ENCODE measurements at places on chromosomes 6 and 20. TPM values are rescaled to one million over a fixed set of nuclear protein-coding genes. Genes with fewer than 3 reads are reported as not detected.

DNA sequence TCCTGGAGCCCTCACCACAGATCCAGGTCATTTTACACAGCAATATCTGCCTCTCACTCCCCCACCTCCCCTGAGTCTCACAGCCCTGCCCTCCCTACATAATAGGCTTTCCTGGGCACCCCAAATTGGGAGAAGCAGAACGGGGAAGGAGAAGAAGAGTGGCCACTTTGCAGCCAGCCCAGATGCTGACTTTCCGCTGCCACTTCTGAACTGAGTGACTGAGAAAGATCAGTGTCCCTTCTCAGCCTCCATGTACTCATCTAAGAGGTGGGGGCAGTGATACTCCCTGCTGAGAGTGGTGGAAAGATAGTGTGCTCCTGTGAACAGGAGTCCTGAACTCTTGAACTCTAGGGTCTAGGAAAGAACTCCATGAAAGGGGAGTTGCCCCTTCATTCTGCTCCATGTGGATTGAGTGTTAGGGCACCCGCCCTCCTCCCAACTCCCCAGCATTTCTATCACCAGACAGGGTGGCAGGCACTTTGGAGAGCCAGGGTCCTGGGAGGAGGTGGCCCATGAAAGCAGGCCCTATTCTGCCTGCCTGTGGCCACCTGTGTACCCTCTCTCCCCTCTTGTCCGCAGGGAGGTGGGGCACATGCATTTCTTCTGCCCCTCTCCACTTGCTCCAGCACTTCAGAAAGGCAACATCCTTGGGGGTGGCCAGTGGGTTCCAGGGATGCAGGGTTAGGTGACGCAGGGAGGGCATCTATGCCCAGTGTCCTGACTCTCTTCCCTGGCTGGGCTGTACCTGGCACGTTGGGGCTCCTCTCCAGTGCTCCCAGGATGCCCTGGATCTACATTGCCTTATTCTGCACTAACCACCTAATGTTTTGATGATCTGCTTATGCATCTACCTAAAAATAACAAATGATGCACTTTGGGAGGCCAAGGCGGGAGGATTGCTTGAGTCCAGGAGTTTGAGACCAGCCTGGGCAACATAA lies 38.3 kb upstream of the MRPS18A start:
- H3K4me3 ChIP-seq, result no peak overlapping the region
- no peak overlapping the region for H3K27ac ChIP-seq
- peaks cover 21% of the 10 kb centered on the region for H3K4me1 ChIP-seq
- H3K36me3 ChIP-seq, result no peaks in the 10 kb centered on the region
- no peak for DNase-seq

GRCh38 chr6:106866875-106867658 lies 107.5 kb downstream of the CD24 start:
- no peaks in the 10 kb centered on the region for H3K4me1 ChIP-seq
- no peaks in the 10 kb centered on the region for H3K27me3 ChIP-seq
- DNase-seq, result no peak
- no peaks in the 10 kb centered on the region for H3K36me3 ChIP-seq

DNA sequence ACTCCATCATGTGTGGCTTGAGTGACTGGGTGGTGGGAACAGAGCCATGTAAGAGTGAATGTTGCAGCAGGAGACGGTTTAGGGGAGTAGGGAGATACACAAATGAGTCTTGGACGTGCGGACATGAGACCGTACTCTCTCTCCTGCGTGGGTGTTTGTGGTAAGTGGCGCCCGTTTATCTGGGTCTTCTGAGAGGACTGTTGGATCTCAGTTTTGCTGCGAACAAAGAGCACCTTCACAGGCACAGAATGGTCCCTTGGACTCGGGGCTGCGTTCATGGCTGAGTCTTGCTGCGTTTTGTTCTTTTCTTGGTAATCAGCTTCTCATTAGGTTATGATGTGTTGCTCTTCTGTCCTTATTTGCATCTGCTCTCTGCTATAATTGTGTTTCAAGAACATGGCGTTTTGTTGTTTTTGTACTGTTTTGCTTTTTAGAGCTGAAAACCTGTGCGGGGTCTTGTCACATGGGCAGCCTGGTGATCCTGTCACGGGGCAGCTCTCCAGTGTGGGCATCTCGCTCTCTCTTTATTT lies 28.5 kb downstream of the STK35 start:
- no peak overlapping the region for H3K27ac ChIP-seq
- no peak for DNase-seq
- peaks cover 81% of the 10 kb centered on the region for H3K4me1 ChIP-seq
- no peak overlapping the region for H3K4me3 ChIP-seq
- H3K36me3 ChIP-seq, result no peaks in the 10 kb centered on the region

- no peaks in the 10 kb centered on the region for H3K27me3 ChIP-seq
- no peak overlapping the region for H3K4me3 ChIP-seq
- no peak overlapping the region for H3K27ac ChIP-seq
- DNase-seq, result no peak
- H3K4me1 ChIP-seq, result peaks cover 14% of the 10 kb centered on the region
- no peaks in the 10 kb centered on the region for H3K36me3 ChIP-seq
These were observed 3.6 kb downstream of the DTNBP1 start for GRCh38 chr6:15659181-15659580.

- H3K27ac ChIP-seq, result no peak overlapping the region
- H3K4me3 ChIP-seq, result no peak overlapping the region
- peaks cover 19% of the 10 kb centered on the region for H3K27me3 ChIP-seq
- no peak for DNase-seq
These were observed 71.8 kb upstream of the SRSF6 start for GRCh38 chr20:43385914-43386313.

- peaks cover 17% of the 10 kb centered on the region for H3K4me1 ChIP-seq
- H3K36me3 ChIP-seq, result no peaks in the 10 kb centered on the region
- peaks cover 32% of the 10 kb centered on the region for H3K27me3 ChIP-seq
- peak overlapping the region; percentile 59 for H3K4me3 ChIP-seq
- H3K27ac ChIP-seq, result no peak overlapping the region
- no peak for DNase-seq
These were observed 1.0 kb downstream of the CLIC5 start for GRCh38 chr6:46014511-46015118.

- H3K4me3 ChIP-seq, result no peak overlapping the region
- no peaks in the 10 kb centered on the region for H3K36me3 ChIP-seq
- H3K27ac ChIP-seq, result no peak overlapping the region
- H3K27me3 ChIP-seq, result no peaks in the 10 kb centered on the region
These were observed 53.4 kb upstream of the GCM1 start for GRCh38 chr6:53202052-53202451.

DNA sequence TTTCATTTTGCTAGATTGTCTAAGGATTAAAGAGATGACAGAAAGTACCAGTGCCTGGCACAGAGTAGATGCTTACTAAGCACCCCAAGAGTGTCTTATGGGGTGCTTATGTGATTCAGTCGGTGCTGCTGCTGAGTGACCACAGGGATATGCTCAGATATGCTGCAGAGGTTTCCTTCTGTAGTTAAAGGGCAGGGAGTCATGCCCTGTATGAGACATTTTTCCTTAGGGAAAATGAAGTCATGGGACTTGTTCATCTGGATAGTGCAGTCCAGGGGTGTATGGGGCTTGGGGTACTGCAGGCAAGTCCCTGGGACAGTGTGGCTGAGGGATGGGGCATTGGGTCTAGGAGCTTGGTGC lies 25.1 kb downstream of the TOX2 start:
- no peak overlapping the region for H3K27ac ChIP-seq
- H3K27me3 ChIP-seq, result no peaks in the 10 kb centered on the region
- H3K4me1 ChIP-seq, result peaks cover 42% of the 10 kb centered on the region

- peak; percentile 70 for DNase-seq
- H3K27ac ChIP-seq, result peak overlapping the region; percentile 66
- no peak overlapping the region for H3K4me3 ChIP-seq
- no peaks in the 10 kb centered on the region for H3K36me3 ChIP-seq
These were observed 3.5 kb upstream of the PLCG1 start for GRCh38 chr20:41133709-41134361.

DNA sequence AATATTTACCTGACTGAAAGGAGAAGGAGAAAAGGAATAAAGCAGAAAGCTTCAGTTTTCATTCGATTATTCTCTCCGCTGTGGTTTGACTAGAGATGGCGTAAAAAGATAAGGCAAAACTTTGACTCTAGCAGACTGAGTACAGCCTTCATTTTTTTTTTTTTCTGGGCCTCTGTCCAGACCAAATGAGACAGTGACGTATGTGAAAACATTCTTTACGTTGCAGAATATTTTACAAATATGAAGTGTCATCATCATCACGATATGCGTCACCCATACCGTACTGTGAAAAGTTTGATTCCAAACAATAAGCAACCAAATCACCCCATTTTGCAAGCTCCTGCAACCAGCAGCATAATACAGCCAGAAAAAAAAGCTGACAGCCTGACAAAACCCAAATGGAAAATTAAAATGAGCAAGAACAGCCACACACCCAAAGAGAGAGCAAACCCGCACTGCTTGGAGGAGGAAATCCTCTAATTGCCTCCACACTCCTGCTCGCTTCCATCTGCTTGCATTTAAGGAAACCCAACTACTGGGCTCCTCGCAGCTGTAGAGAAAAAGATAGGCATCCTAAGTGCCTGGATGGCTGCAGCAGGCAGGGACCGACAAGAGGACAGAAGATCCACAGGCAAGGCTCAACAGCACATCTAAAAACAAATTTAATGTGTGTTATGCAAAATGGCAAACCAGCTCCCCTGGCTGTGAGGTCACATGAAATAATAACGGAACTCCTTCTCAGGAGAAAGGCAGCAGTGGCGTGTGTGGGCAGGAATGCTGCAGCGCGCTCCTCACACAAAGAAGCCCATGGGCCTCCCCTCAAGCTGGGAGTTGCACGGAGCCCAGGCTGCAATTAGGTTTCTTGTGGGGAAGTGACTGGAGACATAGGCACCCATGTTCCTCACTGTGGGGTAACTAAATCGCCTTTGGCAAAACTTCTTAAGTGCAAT lies 113.1 kb downstream of the FYN start:
- H3K27me3 ChIP-seq, result no peaks in the 10 kb centered on the region
- H3K4me3 ChIP-seq, result no peak overlapping the region
- no peaks in the 10 kb centered on the region for H3K36me3 ChIP-seq
- peak overlapping the region; percentile 63 for H3K27ac ChIP-seq
- H3K4me1 ChIP-seq, result peaks cover 25% of the 10 kb centered on the region

- H3K36me3 ChIP-seq, result no peaks in the 10 kb centered on the region
- H3K27ac ChIP-seq, result no peak overlapping the region
- no peak for DNase-seq
- H3K4me3 ChIP-seq, result no peak overlapping the region
- no peaks in the 10 kb centered on the region for H3K4me1 ChIP-seq
These were observed 1023.3 kb downstream of the EYS start for GRCh38 chr6:64683682-64684081.

- peaks cover 6% of the 10 kb centered on the region for H3K36me3 ChIP-seq
- DNase-seq, result no peak
- peak overlapping the region; percentile 45 for H3K27ac ChIP-seq
These were observed 62.7 kb downstream of the DZANK1 start for GRCh38 chr20:18404172-18404571.

The PROKR2 gene
- total RNA-seq, result not detected

The TP53INP2 gene
- total RNA-seq, result 12.1 TPM

The ATP6V1G2 gene
- total RNA-seq, result 0.64 TPM

Data from suprapubic skin (tissue), 4 donors.